ENCODE measurements at places on chromosomes 13 and 19.

- DNase-seq: no peak
Observed at GRCh38 chr13:39789451-39789850, 134.0 kb downstream of the COG6 start.

DNA sequence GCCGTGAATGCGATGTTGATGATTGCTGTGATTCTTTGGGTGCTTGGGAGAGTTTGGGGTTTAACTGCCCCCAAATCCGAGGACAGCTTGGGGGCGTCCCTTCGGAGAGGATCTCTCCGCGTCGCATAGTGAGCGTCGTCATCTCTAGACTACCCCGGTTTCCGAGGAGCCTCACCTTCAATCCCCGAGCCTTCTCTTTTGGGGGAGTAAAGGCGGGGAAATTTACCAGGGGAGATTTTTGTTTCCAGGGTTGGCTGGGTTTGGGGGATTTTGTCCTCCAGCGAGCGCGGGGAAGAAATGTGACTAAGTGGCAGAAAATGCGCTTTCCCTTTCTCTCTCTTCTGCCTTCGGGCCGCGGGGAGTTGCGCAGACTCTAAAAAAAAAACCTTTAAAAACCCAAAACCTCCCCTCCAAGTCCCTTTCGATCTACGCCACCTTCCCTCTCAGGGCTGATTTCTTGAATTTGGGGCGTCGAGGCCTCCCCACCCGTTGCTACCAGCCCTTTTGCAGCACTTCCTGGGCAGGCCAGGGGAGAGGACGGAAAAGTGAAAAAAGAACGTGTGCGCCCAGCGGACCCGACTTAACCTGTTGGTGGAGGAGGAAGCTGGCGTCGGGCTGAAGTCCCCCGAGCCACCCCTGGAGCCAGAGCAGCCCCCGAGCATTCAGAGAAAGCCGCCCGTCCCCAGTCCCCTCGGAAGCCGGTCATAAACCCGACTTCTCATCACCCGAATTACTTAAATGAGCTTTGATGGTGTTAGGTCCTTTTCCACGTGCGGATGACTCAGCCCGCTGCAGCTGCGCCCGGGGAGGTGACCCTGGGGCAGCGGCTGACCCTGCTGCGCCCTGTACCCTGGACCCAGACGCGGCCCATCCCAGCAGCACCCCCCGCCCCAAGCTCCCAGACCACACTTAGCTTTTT is 17.7 kb downstream of the NFIX start:
- DNase-seq: no peak

DNA sequence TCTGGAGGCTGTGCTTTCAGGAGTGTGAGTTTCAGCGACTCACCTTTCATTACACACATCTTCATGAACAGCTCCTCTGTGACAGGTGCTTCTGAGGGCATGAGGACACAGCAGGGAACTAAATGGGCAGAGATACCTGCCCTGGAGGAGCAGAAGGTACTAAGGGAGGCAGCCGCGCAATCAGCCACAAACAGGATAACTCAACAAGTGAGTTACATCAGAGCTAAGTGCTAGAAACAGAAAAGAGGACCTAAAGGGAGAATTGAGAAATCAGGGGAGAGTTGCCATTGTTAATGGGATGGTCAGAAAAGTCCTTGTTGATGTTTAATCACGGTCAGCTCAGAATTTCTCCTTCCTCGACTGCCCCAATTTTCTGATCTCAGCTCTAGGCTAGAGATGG is 42.5 kb downstream of the SYDE1 start:
- DNase-seq: no peak

DNA sequence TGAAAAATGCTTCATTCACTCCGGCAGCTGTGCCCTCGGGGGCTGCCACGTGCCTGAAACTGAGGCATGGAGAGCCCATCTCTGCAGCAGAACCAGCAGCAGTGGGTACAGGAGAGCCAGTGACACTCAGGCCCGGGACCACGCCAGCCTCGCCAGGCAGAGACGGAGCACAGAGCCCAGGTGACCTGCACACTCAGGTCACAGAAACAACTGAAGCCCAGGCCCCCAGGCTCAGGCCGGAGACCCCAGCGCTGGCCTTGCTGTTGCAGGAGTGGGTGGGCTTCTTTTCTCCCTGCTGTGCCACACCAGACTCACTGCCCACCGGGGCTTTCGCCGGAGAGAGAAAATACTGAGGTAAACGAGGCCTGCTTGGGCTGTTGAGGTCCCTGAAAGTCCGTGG is 117.3 kb downstream of the SOX1 start:
- DNase-seq: no peak

- no peak for DNase-seq
Observed at GRCh38 chr19:38971672-38972071, 3.9 kb downstream of the FBXO17 start.

DNA sequence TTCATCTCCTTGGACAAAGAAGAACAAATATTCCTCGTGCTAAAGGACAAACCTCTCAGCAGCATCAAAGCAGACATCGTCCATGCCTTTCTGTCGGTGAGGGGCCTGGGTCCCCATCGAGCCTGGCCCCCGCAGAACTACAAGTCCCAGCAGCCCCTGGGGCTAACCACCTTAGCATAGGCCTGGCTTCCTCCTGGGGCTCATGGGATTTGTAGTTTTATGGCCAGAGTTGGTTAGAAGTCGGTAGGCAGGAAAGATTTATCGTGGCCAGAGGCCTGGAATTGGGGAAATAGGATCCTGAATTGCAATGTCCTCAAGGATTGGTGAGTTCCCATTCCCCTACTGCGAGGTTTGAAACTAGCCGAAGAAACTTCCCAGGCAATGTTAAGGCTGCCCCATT is 19.6 kb downstream of the TMEM150B start:
- no peak for DNase-seq

DNA sequence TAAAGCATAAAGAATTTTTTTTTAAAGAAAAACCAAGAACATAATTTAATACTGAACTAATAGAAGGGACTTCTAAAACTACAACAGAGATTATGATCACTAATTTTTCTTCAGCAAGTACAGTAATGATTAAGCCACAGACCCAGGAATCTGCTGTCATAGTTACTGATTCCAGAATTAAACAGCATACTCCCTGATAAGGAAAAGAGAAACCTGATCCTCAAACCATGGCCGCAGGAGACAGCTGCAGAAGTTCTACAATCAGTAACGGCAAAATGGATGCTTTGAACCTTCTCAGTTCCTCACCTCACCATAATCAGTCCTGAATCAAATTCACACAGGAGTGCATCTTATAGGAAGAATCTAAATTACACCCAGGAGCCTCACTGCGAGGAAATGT is 939.0 kb upstream of the SLITRK1 start:
- no peak for DNase-seq

DNA sequence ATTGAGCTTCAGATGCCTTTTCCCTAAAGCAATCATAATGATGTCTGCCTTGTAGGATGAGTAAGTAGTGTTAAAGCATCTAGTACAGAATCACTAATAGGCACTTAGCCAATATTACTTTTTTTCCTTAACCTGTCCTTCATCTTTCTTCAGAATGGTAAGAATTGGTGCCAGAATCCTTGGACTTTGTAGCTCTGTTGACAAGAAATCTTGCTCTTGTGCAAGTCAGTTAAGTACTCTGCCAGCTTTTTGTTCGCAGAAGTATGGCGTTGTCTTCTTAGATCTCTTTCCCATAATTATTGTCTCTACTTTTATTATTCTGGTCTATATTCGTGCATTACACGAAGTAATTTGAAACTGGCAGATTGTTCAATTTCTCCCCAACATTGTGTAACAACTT is 554.5 kb downstream of the PCDH9 start:
- no peak for DNase-seq

- no peak for DNase-seq
Observed at GRCh38 chr13:59012731-59013130, 1151.0 kb downstream of the DIAPH3 start.

DNA sequence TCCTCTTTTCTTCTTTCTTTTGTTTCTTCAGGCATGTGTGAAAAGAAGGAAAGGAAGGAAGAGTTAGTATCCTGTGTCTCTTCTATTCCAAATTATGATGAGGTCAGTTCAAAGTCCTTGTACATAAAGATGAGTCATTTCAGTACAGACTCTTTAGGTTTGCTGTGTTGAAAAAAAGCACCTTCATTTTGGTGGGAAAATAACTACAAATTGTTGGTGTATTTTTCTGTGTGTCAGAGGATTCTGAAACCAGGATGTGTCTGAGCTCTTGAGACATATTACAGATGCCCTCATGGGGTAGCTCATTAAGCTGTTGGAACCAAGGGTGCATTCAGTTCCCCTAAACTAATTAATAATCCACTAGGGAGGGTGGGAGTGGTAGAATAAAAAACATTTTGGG is 5.8 kb upstream of the HSPH1 start:
- no peak for DNase-seq

- peak; percentile 68 for DNase-seq
Observed at GRCh38 chr19:14048443-14049153, 13.3 kb downstream of the PALM3 start.

DNA sequence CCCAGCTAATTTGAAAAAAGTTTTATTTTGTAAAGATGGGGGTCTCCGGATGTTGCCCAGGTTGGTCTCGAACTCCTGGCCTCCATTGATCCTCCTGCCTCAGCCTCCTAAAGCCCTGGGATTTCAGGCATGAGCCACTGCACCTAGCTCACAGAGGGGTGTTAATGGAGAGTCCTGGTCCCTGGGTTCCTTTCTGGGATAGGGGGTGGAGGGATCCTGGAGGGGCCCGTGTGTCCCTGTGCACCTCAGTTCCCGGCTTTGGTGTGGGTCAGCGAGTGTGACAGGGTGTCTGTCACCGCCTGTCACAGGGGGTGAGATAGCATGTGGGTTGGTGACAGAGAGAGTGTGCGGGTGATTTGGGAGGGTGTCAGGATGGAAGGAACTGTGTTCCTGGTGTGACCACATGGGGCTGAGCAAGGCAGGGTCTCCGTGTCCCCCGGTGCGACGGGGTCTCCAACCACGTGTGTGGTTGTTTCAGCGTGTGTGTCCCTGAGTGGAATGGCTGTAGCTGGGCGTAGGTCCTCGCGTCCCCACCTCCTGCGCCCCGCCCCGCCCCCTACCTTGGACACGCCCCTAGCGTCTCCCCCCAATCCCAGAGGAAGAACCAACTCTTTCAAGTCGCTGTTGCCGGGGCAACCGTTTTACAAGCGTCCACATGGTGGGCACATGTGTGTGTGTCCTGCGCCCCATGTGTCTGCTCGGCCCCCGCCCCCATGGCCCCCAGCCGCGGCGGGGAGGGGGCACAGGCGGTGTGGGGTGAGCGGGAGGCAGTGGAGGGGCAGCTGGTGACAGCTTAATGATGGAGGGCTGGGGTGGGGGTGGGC is 2.9 kb upstream of the NRTN start:
- no peak for DNase-seq
